NCI-H446 treated with DMSO at 0.1 percent for 48 hours (cell line): ENCODE measurements at places on chromosomes 4 and X.

GRCh38 chr4:170227928-170228327 lies 138.2 kb upstream of the AADAT start:
- DNase-seq: no peak

GRCh38 chr4:41189666-41190065 lies 24.7 kb downstream of the APBB2 start:
- DNase-seq: no peak

GRCh38 chrX:123745511-123745910 lies 12.7 kb upstream of the THOC2 start:
- DNase-seq: no peak

DNA sequence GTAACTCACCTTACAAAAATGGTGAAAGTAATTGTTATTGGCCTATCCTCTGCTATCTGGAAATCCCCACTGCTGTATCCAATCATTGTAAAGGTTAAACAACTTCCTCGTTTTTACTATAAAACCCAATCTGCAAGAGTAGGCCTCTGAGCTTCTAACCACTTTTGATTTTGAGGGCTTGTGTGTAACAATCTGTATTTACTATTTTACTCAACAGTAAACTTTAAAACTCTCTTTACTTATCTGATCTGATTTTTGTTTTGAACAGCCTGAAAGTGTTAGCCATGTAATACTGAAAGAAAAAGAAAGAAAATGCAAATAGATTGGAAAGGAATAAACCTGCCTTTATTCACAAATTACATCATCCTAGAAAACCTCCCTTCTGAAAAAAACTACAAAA lies 63.1 kb downstream of the SLC10A7 start:
- no peak for DNase-seq

GRCh38 chrX:123871309-123871708 lies 11.5 kb downstream of the XIAP start:
- no peak for DNase-seq

DNA sequence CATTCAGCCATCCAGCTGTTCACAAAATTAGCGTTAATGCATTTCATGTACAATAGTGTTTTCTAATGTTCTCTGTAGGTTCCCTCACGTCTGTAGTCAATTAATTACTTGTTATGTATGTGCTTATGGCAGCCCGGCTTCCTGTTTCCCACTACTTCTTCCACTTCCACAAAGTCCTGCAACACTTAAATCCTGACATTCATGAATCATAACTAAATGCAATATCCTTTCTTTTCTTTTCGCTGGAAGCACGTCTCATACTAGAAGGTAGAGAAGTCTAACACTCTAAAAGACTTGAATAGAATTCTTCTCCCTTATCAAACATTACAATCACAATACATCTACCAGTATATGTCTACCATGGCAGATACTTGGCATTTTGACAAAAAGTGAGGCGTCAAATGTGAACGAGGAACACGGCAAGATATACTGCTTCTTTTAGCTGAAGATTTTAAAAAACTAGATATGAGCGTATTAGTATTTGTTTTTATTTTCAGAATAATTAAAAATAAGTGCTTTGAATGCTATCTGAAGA lies 239.0 kb upstream of the DIAPH2 start:
- DNase-seq: no peak

DNA sequence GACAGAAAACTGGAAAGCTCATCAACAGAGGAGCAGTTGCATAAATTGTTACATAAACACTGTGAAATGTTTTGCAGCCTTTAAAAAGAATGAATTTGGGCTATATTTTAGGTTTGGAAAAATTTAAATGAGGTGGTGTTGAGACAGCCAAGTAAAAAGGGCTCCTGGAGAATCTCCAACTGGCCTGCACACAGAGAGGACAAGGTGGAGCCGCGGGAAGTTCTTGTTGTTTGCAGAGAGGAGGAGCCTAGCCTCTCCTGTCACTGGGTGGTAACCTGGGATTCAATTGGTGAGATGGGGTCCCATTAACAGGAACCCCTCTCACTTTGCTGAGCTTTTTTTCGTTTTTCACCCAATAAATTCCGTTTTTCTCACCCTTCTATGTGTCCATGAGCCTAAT lies 13.4 kb downstream of the GIMD1 start:
- DNase-seq: no peak

DNA sequence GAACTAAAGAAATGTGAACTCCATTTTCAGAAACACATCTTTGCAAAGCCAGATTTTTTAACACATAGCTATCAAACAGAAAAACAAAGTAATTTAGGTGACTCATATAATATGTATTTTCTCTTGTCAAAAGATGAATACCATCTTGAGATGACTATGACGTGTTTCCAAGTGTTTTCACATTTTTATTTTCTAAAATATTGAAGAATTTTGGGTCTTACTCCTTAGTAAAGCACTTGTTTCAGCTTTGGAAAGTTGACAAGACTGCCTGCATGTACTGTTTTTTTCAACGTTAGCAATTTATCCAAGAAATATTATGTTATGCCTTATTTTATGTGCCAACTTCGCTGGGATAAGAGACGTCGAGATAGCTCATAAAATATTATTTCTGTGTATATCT lies 733.9 kb upstream of the EPHA5 start:
- DNase-seq: no peak

DNA sequence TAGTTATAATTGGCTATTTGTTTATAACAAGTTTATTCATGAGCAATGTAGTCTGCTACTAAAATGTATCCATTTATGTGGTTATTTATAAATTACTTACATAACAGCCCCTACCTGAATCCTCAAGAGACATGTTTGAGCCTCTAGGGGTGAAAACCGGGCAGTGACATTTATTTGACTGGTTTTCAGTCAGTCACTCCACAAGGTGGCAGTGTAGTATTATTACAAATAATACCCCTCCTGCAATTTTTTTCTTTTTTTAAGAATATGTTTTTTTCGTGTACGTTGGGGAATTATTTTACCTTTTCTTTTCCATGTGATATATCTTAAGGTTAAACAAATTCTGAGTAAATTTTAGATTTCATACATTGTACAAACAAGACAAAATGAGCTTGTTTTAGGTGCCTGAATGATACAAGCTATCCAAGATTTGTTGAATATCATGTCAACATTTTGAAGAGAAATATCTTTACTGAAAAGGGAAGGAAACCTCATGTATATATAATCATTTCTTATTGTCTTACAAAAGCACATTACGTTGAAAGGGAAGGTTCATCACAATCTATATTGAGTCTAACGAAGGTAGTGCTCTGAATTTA lies 598.7 kb upstream of the TECRL start:
- peak; percentile 28 for DNase-seq

DNA sequence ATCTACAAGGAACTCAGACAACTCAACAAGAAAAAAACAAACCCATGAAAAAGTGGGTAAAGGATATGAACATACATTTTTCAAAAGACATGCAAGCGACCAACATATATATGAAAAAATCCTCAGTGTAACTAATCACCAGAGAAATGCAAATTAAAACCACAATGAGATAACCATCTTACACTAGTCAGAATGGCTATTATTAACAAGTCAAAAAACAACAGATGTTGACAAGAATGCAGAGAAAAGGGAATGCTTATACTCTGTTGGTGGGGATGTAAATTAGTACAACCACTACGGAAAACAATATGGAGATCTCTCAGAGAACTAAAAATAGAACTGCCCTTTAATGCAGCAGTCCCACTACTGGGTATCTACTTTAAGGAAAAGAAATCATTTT lies 12.1 kb downstream of the NIPAL1 start:
- DNase-seq: no peak

GRCh38 chr4:39524161-39524957 lies 2.9 kb downstream of the UGDH start:
- DNase-seq: no peak

DNA sequence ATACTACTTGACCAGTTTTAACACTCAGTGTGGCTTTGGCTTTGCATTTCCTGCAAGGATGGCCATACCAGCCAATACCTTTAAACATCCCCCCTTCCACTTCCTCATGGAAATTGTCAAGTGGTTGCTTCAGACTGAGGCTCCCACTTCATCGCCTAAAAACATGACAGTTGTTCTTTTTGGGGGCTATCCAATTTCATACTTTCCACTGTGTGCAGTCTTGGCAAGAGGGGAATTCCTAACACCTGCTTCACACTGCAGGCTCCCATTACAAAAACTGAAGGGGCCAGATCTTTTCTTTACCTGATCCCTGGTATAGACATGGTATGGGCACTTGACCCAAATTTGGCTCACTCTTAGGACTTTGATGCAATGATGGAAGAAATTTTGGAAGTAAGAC lies 28.5 kb upstream of the TSR2 start:
- DNase-seq: no peak

- DNase-seq: no peak
These were observed 41.6 kb upstream of the CXorf38 start for GRCh38 chrX:40688929-40689328.

GRCh38 chr4:142331132-142331531 lies 515.0 kb downstream of the INPP4B start:
- DNase-seq: no peak

- no peak for DNase-seq
These were observed 25.6 kb upstream of the MBTPS2 start for GRCh38 chrX:21813612-21814368.

DNA sequence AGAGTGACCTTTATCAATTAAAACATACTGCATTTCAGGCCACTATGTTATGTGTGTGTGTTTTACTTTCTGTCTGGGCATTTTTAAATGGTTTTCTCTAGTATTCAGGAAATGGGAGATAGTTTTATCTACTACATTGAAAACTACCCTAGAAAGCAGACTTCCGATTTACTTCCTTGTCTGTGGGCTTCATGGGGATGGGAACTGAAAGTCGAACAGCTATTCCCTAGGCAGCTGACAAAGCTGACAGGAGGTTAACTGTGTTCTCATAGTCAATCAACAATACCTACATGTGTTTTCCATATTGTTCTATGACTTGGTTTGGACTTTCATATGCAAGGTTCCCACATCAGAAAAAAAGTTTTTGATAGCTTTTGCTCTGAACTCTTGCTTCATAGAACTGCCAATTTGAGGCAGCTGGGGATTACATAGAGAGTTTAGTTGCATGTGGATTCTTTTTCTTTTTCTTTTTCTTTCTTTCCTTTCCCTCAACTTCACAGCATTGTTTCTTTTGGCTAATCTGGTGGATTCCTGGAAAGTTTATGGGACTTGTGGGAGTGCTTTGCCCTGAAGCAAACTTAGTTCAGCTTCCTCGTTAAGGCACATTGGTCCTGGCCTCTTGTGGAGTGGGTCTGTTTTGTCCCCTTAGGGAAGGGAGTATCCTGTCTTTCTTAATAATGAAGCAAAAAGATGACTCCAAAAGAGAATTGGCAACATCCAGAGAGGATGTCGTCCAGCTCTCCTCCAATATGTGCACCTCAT lies 327.1 kb upstream of the GIMD1 start:
- DNase-seq: no peak

DNA sequence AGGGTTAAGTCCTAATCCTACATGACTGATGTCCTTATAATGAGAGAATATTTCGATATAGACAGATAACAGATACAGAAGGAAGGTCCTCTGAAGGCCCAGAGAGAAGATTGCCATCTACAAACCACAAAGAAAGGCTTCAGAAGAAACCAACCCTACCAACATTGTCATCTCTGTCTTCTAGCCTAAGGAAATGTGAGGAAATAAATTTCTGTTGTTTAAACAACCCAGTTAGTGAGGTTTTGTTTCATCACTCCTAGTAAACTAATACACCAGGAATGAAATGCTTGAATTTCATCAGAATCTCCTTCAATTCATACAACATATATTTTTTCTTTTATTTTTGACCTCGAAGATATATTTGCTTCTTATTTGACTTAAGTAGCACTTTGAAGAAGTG lies 1527.8 kb downstream of the STIM2 start:
- DNase-seq: no peak

GRCh38 chr4:38076153-38076669 lies 116.0 kb downstream of the PTTG2 start:
- DNase-seq: no peak

- DNase-seq: no peak
These were observed 30.4 kb downstream of the NHS start for GRCh38 chrX:17405225-17405969.

DNA sequence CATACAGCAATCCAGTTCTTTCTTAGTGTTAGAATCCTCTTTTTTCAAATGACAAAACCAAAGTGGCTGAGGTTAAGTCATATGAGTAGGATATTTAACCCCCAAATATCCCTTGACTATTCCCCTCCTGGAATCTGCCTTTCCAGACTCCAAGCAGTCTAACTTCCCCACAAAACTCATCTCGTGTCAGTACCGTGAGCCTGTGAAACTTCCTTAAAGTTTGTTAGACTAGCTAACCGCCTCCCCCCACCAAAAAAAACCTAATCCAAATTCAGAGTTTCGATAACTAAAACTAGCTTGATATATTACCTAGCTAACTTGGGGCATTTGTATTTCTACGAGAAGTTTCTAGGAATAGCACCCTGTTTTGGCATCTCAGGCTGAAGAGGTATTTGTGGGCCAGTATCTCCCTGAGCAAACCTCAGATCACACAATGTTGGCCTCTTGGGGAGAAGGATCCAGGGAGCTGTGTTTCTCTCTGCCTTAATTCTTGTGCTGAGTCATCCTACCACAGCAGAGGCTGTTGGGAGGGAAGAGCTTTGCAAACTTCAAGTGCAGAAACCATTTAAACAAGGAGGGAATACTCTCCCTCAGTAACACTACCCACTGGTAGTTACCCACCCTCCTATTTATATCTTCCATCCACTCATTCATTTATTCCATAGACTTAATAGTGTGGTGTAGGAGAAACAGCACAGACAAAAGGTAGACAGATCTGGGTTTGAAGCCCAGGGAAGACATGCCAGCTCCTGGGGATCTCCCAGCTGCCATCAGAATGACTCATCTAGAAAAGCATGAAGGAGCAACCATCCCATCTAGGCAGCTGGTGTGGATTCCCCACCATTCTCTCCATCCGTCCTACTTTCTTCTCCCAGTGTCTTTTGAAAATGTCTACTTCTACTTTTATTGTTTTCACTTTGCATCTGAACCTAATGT lies 39.3 kb upstream of the TXK start:
- peak; percentile 66 for DNase-seq

- DNase-seq: no peak
These were observed 770.1 kb upstream of the GALNTL6 start for GRCh38 chr4:171042989-171043524.

DNA sequence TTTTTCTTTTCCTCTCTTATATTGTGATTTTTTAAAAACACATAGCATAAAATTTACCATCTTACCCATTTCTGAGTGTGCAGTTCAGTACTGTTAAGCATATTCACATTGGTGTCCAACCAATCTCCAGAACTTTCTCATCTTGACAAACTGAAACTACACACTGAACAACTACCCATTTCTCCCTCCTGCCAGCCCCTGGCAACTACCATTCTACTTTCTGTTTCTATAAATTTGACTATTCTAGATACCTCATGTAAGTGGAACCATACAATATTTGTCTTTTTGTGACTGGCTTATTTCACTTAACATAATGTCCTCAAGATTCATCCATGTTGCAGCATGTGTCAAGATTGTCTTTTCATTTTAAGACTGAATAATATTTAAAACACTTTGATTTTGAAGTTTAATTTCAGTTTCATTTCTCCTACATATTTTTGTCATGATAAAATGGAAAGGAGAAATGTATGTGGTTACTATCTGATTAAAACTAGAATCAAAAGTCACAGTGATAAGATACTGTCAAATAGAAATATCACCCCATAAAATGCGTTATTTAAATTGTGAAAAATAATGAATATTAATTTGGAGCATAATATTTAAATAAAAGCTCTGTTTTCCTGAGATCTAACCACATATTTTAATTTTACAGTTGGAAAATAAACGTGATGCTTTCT lies 122.8 kb downstream of the DIPK2B start:
- no peak for DNase-seq

GRCh38 chr4:55838356-55838755 lies 15.1 kb upstream of the EXOC1 start:
- no peak for DNase-seq
